Stimulated activated CD4-positive, alpha-beta T cell treated with anti-CD3 and anti-CD28 coated beads, Interleukin-4, amount 100 ng/mL, for 24 hours (primary cell): ENCODE measurements at places on chromosomes 1 and 21.

DNA sequence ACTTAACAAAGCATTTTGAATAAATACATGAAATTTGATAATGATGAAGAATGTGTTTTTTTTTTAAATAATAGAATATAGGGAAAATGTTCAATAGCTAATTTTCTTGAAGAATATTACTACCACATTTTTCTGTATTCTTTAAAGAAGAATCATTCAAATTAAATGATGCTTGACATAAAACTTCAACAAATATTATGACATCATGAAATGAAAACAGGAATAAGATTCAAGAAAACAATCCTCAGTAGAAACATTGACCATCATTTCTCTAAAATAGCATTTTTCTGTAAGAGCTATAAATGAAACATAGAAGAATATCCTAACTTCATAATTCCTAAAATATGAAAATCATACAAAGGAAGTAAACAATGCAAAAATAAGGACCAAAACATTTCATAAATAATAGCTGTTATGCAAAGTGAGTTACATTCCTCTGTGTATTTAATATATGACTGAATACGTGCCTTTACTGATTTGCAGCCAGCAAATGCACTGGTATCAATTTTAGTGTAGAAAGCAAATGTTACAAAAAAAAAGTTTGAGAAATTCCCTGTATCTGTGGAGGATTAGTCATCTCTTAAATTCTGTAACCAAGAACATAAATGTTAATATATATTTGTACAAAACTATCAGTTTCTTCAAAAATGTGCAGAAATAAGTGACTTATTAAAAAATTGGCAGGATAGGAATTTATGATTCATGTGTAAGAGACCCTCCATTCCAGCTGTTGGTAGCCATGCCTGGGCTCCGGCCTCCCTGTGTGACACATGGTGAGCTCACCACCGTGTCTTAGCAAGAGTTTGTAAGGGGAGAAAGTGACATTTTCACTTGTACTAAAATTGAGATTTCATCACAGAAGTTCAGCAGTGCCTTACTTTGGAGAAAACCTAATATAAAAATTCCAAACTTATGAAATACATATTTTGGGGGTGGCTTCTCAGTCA, 15.0 kb upstream of the PTPN14 start:
- no peak for DNase-seq

DNA sequence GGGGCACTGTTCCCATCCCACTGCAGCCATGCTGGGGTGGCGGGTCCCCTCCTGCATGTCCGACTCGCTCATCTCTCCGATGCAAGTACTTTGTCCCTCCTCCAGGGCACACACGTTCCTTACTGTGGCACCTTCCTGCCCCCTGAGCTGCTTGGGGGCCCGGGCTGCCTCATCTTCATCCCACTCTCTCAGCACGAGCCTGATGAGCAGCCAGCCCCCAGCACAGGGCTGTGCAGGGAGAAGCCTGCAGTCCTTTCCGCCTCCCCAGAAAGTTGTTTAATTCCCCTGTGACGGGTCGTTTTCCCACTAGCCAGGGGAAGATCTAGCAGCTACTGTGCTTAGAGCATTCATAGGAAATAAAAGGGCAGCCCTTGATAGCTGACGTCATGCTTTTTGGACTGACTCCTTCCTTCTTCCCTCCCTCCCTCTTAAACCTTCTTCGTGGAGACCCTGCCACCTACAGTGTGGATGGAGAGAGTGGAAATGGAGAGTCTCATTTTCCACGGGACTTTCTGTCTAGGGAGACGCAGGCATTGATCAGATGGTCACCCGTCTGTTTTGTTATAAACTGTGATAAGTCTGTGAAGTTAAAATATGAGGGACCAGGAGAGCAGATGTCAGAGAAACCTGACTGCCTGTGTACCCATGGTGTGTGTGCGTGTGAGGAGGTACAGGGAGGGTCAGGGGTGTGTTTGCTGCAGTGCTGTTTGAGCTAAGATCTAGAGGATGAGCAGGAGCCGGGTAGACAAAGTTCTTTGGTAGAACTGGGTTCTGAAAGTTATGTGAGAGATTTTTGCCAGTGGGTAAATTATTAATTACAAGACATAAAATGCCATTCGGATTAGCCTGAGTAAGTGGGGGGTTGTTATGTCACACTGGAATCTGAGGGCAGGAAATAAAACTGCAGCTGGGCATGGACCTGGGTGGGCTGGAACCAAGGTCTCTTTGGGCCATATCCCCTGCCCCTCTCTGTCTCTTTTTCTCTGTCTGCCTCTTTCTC, 34.3 kb downstream of the GPR137B start:
- DNase-seq = no peak

DNA sequence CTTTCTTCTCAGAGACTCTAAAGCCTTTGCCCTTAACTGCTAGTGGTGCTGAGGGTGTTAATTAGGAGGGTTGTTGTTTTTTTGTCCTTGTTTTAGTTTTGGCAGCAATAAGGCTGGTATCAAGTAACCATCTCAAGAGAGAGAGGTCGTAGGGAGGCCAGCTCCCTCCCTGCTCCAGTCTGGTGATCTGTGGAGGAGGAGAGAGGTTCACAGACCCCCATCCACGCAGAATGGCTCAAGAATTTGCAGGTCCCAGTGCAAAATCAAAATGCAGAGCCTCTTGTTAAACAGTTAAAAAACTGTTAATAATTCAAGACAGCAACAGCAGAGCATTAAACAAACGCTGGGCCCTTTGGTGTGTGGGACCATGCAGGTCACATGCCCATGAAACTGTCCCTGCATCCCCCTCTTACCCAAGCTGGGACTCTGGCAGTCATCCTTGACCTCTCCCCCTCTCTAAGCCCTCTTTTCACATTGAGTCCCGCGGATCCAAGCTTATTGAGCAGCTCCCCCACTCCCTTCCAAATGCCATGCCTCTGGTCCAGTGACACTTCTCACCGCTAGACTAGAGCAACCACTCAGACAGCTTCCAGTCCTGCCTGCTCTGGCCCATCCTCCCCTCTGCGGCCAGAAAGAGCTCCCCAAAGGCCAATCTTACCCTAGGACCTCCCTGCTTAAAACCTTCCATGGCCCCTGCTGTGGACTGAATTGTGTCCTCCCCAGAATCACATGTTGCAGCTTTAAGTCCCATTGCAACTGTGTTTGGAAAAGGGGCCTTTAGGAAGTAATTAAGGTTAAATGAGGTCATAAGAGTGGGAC, 47.7 kb upstream of the RPL11 start:
- no peak for DNase-seq

GRCh38 chr1:184629266-184629665, 125.4 kb downstream of the EDEM3 start:
- no peak for DNase-seq

DNA sequence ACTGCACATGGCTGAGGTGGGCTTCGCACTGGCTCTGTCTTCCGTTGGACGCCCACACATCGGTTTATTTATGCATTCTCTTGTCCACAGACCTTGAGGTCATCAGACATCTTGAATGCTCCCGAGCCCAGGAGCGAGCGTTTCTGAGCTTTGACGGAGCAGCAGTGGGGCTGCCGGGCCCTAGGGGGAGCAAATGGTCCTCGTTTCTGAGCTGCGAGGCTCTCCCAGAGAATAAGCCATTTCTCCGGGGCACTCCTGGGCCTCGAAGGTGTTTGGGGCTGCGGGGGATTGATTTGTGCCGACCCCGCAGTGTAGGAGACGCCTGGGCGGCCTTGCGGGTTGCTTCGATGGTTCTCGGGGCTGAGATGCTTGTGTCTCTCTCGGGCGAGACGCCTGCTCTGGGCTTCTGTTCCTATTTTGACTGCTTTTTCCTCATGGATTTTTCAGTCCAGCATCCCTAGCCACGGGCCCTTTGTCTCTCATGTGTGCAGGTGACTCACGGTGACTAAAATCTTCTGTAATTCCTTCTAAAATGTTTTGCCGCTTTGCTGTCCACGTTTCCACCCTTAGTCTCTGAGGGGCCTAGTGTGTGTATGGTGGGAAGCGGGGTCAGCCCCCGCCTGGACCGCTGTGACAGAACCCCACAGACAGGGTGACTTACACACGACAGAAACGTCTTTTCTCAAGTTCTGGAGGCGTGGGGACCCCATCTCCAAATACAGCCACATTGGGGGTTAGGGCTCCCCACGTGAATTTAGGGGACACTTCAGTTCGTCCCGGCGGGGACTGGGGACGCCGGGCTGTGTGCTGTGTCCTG, 62.1 kb downstream of the FAAP20 start:
- DNase-seq = no peak

DNA sequence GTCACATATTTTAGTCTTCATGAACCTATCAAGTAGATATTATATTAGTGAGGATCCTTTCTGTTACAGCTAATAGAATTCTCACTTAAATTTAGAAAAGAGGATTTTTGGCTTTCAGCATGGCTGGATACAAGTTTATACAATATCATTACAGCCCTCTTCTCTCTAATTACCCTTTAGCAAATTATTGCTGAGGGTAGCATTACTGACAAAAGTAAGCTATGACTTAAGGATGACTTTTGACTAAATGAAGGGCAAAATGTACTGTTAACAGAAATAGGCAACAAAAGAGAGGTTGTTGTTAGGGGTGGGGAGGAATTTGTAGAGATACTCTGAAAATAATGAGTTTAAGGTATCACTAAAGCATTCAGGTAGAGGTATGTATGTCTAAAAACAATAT, 85.8 kb downstream of the FNBP1L start:
- DNase-seq = no peak

- no peak for DNase-seq
Observed at GRCh38 chr21:38832664-38833063, 26.9 kb downstream of the ETS2 start.

GRCh38 chr1:74571891-74572290, 59.5 kb upstream of the LRRC53 start:
- no peak for DNase-seq

DNA sequence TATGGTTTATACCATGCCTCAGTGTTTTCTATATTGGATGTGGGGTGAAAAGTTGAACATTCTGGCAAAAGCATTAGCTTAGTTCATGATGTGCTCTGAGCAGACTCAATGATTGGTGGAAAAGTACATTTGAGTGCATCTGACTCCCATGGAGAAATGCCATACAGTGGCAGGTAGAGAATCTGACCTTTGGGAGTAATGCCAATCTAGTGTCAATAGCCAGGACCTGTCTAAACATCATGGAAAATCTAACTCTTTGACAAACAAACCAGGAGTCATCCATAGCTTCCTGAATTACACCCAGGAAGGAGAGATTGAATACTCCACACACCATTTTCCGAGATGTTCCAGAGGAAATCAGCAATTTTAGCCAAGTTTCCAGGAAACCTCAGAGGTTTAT, 51.0 kb downstream of the XCL1 start:
- no peak for DNase-seq

GRCh38 chr1:183105449-183105848, 80.6 kb upstream of the LAMC2 start:
- DNase-seq = no peak

- no peak for DNase-seq
Observed at GRCh38 chr1:51203121-51203873, 32.8 kb upstream of the RNF11 start.

DNA sequence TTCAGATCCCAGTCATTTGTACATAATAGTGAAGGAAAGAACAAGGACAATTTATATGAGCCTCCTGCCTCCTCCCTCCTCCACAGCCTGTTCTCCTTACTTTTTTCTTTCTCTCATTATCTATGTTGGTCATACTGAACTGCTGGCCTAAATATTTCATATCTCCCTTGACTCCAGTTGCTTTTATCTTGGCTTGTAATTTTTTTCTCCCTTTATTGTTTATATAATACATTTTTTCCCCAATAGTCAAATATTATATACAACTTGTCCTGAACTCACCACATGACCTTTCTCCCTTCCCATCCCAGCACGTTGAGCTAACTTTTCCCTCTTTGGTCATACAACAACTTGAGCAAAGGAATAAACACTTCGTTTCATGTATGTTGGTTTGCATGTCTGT, 752.1 kb downstream of the LTN1 start:
- DNase-seq = no peak

DNA sequence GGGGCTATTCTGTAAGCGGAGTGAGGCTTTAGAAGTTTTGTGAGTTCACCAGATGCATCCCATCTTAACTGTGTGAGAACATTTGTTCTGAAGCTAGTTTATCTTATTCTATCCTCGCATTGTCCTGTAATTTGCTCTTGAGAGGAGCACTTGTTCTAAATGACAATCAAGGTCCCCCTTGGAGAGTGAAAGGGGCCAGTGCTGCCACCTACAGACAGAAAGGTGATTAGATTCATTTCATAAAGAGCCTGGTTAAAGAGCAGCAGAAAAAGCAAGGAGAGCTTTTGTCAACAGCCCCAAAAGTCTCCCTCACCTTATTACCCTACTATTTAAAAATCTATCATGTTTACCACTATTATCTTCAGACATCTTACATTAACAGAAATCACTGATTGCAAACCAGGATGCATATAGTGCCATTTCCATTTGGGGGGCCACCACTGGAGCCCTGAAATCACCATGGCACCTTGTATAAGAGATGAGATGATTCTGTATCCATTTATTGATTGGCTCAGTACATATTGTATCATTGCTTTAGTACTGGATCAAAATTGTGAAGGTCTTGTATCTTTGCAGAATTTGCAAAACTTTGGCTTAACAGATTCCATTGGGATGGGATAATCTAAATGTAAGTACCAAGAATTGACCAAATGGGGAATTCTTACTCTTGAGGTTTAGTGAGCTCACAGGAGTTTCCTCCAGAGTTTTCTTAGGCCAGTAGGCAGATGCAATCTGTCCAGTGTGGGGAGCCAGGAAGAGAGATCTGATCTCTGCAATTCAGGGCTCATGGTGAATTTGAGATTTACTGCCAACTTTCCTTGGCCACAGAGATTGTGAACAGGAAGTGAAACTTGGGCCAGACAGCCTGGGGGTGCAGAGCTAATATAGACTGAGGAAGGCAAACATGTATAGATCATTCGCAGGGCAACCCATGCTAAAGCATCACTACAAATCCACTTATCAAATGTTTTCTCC, 64.3 kb upstream of the TRABD2B start:
- DNase-seq = no peak
